Esophagus mucosa (tissue), 1 donor: ENCODE measurements at places on chromosomes 16 and 17. TPM values are rescaled to one million over a fixed set of nuclear protein-coding genes. Genes with fewer than 3 reads are reported as not detected.

DNA sequence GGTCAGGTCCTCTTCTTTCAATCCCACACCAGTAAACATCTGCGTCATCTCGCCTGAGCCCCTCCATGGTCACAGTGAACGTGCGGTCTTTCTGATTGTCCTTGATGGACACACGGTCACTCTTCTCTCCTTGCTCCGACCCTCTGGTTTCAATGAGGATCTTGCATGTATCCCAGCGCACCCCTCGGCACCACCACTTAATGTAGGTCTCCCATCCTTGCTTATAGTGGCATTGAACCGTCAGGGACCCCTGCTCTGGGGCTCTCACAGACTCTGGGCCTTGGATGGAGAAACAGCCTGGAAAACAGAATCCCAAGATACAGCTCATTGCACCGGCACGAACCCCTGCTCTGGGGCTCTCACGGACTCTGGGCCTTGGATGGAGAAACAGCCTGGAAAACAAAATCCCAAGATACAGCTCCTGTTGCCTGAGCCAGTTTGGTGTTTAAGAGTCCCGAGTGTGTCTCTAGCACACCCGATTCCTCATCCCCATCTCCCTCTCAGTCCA is 5.4 kb downstream of the CD300LB start:
- ATAC-seq: no peak

GRCh38 chr17:66445229-66445628 is 142.8 kb downstream of the PRKCA start:
- ATAC-seq: no peak

IRX5 gene
- 7.5 TPM for total RNA-seq

GRCh38 chr17:29179232-29180033 is 765 bp downstream of the MYO18A start:
- ATAC-seq: peak; percentile 81

DNA sequence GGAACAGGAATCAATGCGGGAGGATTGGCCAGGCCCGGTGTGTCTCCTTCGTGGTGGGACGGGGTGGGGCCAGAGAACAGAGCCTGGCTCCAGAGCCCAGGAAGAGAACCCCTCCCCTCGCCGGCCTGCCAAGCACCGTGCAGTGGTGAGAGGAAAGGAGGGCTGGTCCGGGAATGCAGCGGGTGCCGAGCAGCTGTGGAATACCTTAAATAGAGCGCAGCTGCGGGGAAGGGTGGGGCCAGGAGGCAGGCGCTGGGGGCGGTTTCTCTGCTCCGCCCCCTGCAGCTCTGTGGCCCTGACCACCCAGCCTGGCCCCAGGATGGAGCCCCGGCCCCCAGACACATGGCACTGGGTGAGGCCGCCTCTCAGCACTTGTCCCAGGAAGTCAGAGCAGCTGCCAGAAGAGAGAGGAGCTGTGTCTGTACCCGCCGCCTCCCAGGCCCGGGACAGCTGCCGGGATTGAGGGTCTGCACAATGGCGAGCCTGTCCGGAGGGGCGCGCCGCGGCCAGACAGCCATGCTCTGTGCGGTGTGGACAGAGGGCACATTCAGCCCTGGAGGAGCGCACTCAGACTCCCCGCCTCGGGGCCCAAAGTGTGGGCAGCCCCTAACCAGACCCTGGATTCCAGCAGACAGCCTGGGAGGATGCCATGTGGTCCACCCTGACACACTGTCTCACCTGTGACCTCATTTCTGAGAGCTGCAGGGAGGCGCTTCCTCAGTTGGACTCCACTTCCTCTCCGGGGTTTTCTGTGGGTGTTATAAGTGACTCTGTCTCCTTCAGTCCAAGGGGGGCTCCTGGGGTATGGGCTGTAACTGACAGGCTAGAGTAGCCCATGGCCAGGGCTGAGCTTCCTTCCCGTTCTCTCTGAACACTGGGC is 268.8 kb downstream of the SEC14L1 start:
- peak; percentile 46 for ATAC-seq
